Thyroid gland (tissue), 4 donors: ENCODE measurements at places on chromosomes 6 and 20. TPM values are rescaled to one million over a fixed set of nuclear protein-coding genes. Genes with fewer than 3 reads are reported as not detected.

- DNase-seq, result peak; percentile 84
- H3K4me3 ChIP-seq, result no peak overlapping the region
- no peaks in the 10 kb centered on the region for H3K36me3 ChIP-seq
- no peaks in the 10 kb centered on the region for H3K27me3 ChIP-seq
Observed at GRCh38 chr6:35725721-35726438, 11.0 kb upstream of the ARMC12 start.

PLA2G7 gene
- total RNA-seq, result 10.0 TPM

PKIB gene
- 1.3 TPM for total RNA-seq

NTSR1 gene
- not detected for total RNA-seq

DNA sequence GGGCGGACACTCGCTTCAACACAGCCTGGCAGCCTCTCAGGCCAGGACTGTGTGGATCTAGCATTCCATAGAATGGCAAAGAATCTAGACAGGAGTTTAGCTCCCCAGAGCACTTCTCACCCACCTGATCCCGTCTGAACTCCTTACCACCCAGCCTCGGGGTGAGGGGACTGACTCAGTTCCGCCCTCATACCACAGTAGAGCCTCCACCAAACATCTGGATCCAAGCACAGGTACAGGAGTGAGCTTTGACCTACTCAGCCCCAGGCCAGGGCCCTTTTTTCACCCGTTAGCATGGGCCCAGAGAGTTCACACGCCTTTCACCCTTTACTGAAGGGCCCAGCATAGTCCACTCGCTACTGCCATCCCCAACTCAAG, 715 bp downstream of the PSMF1 start:
- peak overlapping the region; percentile 96 for H3K4me3 ChIP-seq
- no peaks in the 10 kb centered on the region for H3K36me3 ChIP-seq
- H3K4me1 ChIP-seq, result peaks cover 46% of the 10 kb centered on the region
- no peaks in the 10 kb centered on the region for H3K27me3 ChIP-seq

UNC5CL gene
- total RNA-seq, result 2.0 TPM

DEFB110 gene
- total RNA-seq, result not detected

MAPK13 gene
- total RNA-seq, result 47.4 TPM
